H9 (cell line): ENCODE measurements at places on chromosomes 4 and X.
A peak's percentile ranks its signal among the peaks of the same experiment; 100 is the strongest.

DNA sequence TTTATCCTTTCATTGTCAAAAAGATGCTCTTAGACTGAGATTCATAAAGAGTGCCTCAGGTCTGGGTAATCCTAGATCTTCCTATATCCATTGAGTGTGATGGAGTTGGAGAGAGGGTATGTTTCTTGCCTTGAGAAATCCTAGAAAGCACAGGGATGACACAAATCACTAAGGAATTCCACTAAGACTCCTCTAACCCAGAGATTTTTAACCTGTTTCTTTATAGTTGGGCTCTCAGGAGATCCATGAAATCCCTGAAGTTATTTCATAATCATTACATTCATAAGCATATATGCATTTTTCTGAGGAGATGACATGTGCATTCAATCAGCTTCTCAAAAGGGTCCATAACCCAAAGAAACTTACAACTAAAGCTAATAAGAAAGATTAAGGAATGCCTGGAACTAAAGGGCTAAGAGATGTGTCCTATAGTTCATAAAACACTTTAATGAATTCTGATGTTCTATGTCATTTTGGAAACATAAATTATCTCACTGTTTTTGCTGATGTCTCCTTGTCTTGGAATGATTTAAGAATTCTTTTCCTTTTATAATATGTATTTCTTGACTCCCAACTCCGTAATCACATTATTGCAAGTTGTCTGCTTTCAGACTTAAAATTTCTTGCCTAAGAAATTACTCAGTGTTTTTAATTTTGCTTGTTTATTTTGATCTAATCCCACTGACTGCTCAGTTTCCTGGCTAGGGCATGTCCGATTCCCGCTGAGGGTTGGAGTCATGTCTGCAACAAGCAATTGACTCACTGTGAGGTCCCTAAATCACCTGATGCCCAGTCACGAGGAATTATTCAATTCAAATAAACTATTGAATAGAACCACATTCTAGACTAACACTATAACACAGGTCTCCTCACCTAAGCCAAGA lies 2.8 kb upstream of the AMTN start:
- no peak for DNase-seq

DNA sequence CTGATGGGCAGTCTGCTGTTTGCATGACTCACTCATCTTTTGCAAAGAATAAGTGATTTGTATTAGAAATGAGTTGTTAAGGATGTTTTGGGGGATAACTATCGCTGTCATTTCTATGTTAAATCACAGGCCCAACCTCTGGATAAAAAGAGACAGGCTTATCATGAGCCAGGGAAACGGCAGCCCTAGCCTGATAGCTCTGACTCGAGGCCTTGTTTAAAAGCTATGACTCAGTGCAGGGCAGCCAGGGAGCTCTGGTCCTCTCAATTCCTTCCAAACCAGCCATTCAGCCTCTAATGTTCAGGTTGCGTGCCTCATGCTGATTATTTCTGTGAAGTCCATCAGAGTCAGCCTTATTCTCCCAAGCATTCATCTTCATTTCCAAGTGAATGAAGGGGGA lies 305.9 kb upstream of the HAND2 start:
- DNase-seq: peak; percentile 35

GRCh38 chr4:23390246-23390645 lies 499.6 kb downstream of the PPARGC1A start:
- no peak for DNase-seq

DNA sequence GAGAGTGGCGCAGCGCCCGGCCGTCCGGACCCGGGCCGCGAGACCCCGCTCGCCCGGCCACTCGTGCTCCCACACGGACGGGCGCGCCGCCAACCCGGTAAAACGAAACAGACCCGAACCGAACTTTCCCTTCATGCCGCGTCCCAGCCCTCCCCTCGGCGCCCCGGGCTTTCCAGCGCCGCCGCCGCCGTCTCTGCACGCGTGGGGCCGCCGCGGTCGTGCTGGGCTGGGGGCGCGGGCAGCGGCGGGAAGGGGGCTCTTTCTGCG lies 222 bp downstream of the SMAD1 start:
- DNase-seq: no peak
